Urinary bladder (tissue), 4 donors: ENCODE measurements at places on chromosomes 1 and 21. TPM values are rescaled to one million over a fixed set of nuclear protein-coding genes. Genes with fewer than 3 reads are reported as not detected.

PROX1 gene
- polyA plus RNA-seq = 1.4 TPM

HJV gene
- polyA plus RNA-seq = 0.11 TPM

NGF gene
- polyA plus RNA-seq = 8.0 TPM

HSD17B7 gene
- 10.0 TPM for polyA plus RNA-seq

TTLL7 gene
- 11.4 TPM for polyA plus RNA-seq

CRABP2 gene
- polyA plus RNA-seq = 25.3 TPM

SPOCD1 gene
- polyA plus RNA-seq = 5.7 TPM

PTPN14 gene
- polyA plus RNA-seq = 9.0 TPM

CACNA1S gene
- not detected for polyA plus RNA-seq

FCGR1A gene
- 10.2 TPM for polyA plus RNA-seq

GBP2 gene
- polyA plus RNA-seq = 153 TPM

KRTAP19-3 gene
- polyA plus RNA-seq = not detected

NHLH2 gene
- polyA plus RNA-seq = not detected

KCNE2 gene
- polyA plus RNA-seq = 0.13 TPM

FCGR2B gene
- polyA plus RNA-seq = 25.3 TPM

SMIM1 gene
- 7.7 TPM for polyA plus RNA-seq

GJB5 gene
- polyA plus RNA-seq = 3.5 TPM

ITGB2 gene
- polyA plus RNA-seq = 39.9 TPM

GSTM5 gene
- polyA plus RNA-seq = 25.2 TPM

WDR77 gene
- 27.3 TPM for polyA plus RNA-seq

BGLAP gene
- polyA plus RNA-seq = 0.68 TPM

KISS1 gene
- polyA plus RNA-seq = 1.3 TPM

NCMAP gene
- 0.20 TPM for polyA plus RNA-seq

GJA8 gene
- not detected for polyA plus RNA-seq

RGS5 gene
- polyA plus RNA-seq = 179 TPM

OLFM3 gene
- not detected for polyA plus RNA-seq

CELA2A gene
- not detected for polyA plus RNA-seq

PPIH gene
- polyA plus RNA-seq = 29.8 TPM

TTC34 gene
- polyA plus RNA-seq = 0.16 TPM

TRMT13 gene
- 9.8 TPM for polyA plus RNA-seq

WDR64 gene
- polyA plus RNA-seq = 0.04 TPM

LGR6 gene
- 3.8 TPM for polyA plus RNA-seq

SLC44A3 gene
- 9.4 TPM for polyA plus RNA-seq

RBM15 gene
- 4.1 TPM for polyA plus RNA-seq

NPPA gene
- polyA plus RNA-seq = 1.0 TPM

OR6F1 gene
- polyA plus RNA-seq = not detected

OR2L13 gene
- polyA plus RNA-seq = 0.04 TPM

CHI3L1 gene
- polyA plus RNA-seq = 4.7 TPM

TMEM200B gene
- polyA plus RNA-seq = 40.7 TPM

FAM151A gene
- polyA plus RNA-seq = 0.10 TPM

FMO2 gene
- 3.2 TPM for polyA plus RNA-seq

FCRL2 gene
- polyA plus RNA-seq = 0.03 TPM

AMIGO1 gene
- polyA plus RNA-seq = 6.4 TPM
